H1 (cell line): ENCODE measurements at places on chromosomes 6 and 20. TPM values are rescaled to one million over a fixed set of nuclear protein-coding genes. Genes with fewer than 3 reads are reported as not detected.

DNA sequence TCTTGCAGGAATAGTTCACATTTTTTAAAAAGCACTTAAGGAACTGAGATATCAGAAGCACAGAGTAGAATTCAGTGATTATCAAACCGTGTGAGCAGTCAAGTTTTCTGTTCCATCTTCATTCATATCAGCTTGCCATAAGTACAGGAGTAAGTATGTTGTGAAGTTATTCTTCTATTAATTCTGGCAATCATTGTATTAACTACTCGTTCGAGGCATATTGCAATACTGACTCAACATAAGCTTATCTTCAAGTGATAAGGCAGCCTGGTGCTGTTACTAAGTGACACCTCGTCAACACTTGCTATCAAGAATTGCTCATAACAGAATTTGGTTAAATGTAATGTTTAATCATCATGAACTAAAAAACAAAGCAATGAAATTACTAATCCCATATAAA lies 75.7 kb upstream of the SNX9 start:
- no peak for DNase-seq

- DNase-seq, result no peak
Measured at GRCh38 chr6:117303323-117303722, 38.0 kb downstream of the VGLL2 start.

AVP gene
- total RNA-seq, result 0.77 TPM in 1 of 2 replicates, not detected in the other

OOEP gene
- 0.41 TPM in 1 of 2 replicates, not detected in the other for total RNA-seq

GDAP1L1 gene
- 8.5 and 9.8 TPM in 2 replicates for total RNA-seq

BEND6 gene
- 1.9 and 2.1 TPM in 2 replicates for total RNA-seq
